ENCODE measurements at places on chromosomes 11 and 22.

DNA sequence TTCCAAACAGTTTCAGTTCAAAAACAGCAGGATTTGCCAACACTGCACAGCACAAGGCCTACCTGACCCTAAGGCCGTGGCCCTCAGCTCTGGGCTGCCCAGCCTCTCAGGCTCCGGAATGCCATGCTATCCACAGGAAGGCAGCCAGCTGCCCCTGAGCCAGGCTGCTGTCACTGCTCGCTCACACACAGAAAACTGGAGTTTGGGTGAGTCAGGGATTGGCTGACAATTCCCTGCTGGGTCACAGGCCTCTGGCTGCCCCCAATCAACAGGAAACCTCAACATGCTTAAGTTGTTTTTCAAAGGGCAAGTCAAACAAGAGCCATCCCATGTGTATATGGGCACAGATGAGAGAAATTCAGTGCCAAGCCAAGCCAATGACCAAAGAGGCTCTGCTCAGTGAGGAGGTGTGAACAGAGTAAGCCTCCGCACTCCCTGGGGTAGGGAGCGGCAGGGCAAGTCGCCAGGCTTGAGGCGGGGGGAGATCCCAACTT lies 50.2 kb downstream of the RPL27A start:
- no peak for DNase-seq

- DNase-seq, result no peak
These were observed 59.3 kb downstream of the MORC2 start for GRCh38 chr22:30909306-30909705.

- peak; percentile 91 for DNase-seq
These were observed 3.2 kb downstream of the ARHGEF12 start for GRCh38 chr11:120339394-120339890.

GRCh38 chr11:106276859-106277436 lies 199.5 kb downstream of the AASDHPPT start:
- DNase-seq, result no peak

GRCh38 chr11:95715777-95716241 lies 73.8 kb downstream of the FAM76B start:
- peak; percentile 91 for DNase-seq

DNA sequence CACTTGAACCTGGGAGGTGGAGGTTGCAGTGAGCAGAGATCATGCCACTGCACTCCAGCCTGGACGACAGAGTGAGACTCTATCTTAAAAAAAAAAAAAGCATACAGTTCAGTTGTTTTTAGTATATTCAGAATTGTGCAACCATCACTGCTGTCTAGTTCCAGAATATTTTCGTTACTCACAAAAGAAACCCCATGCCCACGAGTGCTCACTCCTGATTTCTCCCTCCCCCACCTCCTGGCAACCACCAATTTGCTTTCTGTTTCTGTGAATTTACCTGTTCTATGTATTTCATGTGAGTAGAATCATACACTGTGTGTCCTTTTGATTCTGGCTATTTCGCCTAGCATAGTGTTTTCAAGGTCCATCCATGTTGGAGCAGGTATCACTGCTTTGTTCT lies 24.8 kb downstream of the PTPRJ start:
- DNase-seq, result no peak

- no peak for DNase-seq
These were observed 4.8 kb downstream of the DDX10 start for GRCh38 chr11:108669711-108670110.

GRCh38 chr11:61872935-61873565 lies 18.3 kb downstream of the FADS3 start:
- no peak for DNase-seq

GRCh38 chr11:94840209-94840608 lies 72.1 kb downstream of the AMOTL1 start:
- no peak for DNase-seq

GRCh38 chr22:41382098-41382578 lies 396 bp downstream of the TEF start:
- peak; percentile 60 for DNase-seq

DNA sequence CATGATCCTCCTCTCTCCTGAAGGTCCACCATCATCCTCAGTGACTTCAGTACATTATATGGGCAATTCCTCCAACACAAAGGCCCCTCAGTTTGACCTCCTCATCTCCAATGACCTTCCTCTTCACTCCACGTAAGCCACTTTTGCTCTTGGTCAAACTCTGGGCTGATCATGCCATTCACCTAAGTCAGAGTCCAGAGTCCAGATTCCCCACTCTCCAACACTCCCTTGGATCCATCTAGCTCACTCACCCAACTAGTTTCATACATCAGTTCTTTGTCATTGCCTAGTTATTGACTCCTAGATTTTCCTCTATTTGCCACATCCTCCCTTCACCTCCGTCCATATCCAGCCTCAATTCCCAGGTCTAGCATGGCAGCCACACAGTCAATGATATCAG lies 30.5 kb upstream of the TTC12 start:
- DNase-seq, result no peak

DNA sequence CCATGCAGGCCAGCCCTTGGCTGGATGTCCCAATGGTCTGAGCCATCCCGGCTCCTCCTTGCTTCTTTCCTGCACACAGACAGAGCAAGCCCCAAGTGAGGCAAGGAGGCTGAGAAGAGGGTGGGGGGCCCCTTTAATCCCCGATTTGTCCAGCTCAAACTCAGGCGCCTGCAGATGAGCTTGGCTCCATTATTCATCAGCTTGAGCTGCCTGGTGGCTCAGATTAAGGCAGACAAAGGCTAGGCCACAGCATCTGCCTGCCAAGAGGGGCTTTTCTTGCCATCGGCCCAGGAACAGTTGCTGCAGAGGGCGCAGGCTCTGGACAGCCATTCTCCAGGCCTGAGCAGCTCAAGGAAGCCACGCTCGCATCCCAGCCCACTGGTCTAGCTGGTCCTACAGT lies 35.4 kb downstream of the LMO1 start:
- no peak for DNase-seq

DNA sequence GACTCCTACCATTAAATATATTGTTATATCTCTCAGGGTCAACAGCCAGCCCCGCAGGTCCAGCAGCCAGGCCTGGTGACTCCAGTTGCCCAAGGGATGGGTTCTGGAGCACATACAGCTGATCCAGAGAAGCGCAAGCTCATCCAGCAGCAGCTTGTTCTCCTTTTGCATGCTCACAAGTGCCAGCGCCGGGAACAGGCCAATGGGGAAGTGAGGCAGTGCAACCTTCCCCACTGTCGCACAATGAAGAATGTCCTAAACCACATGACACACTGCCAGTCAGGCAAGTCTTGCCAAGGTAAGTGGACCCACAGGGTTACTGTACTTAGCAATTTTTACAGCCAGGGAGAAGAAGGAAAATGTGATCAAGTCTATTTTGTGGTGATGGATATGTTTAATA lies 35.1 kb downstream of the EP300 start:
- no peak for DNase-seq

- no peak for DNase-seq
These were observed 40.7 kb downstream of the ZNRF3 start for GRCh38 chr22:28923826-28924732.

GRCh38 chr11:35516403-35516802 lies 9.0 kb downstream of the PAMR1 start:
- no peak for DNase-seq

GRCh38 chr22:39182478-39183030 lies 30.1 kb upstream of the CBX7 start:
- no peak for DNase-seq

DNA sequence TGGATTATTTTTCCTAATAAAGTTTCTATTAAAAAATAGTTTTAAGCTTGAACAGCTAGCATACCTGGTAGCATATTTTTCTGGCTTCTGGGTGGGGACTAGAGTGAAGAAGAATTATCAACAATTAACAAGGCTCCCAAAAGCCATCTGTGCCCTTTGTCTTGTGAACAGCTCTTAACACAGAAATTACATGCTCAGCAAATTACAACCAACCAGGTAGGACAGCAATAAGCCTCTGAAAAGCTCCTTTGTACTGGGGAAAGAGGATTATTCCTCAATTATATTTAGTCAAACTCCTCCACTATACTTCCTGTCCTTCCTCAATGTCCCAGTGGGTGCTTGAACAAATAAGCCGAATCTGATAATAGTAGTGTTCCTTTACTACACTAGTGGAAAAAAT lies 162.8 kb downstream of the RAB38 start:
- DNase-seq, result no peak

- DNase-seq, result peak; percentile 43
These were observed 8.1 kb downstream of the PC start for GRCh38 chr11:66950112-66950535.
